Panc1 (cell line): ENCODE measurements at places on chromosomes 16 and 17. TPM values are rescaled to one million over a fixed set of nuclear protein-coding genes. Genes with fewer than 3 reads are reported as not detected.

DNA sequence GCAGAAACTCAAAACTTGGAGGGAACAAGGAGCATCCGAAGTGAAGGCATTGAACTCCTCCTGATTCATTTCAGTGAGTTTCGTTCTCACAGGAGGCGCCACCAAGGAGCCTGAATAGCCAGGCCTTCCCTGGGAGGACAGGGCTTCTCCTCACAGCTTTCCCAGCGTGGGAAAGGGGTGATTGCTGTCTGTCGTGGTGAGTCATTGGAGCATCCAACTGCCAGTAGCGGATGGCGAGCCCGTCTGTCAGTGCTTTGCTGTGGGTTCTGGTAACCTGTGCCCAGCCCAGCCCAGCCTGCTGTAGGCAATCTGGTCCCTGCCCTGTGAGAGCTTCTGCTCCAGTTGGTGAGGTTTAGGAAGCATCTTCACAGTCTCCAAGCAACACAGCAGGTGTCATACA, 28.3 kb downstream of the PLCD3 start:
- no peak overlapping the region for H3K27ac ChIP-seq
- H3K4me3 ChIP-seq = no peak overlapping the region
- H3K36me3 ChIP-seq = peaks cover 6% of the 10 kb centered on the region; the same call in 1 of the 2 replicates

TBX4 gene
- not detected for total RNA-seq

DNA sequence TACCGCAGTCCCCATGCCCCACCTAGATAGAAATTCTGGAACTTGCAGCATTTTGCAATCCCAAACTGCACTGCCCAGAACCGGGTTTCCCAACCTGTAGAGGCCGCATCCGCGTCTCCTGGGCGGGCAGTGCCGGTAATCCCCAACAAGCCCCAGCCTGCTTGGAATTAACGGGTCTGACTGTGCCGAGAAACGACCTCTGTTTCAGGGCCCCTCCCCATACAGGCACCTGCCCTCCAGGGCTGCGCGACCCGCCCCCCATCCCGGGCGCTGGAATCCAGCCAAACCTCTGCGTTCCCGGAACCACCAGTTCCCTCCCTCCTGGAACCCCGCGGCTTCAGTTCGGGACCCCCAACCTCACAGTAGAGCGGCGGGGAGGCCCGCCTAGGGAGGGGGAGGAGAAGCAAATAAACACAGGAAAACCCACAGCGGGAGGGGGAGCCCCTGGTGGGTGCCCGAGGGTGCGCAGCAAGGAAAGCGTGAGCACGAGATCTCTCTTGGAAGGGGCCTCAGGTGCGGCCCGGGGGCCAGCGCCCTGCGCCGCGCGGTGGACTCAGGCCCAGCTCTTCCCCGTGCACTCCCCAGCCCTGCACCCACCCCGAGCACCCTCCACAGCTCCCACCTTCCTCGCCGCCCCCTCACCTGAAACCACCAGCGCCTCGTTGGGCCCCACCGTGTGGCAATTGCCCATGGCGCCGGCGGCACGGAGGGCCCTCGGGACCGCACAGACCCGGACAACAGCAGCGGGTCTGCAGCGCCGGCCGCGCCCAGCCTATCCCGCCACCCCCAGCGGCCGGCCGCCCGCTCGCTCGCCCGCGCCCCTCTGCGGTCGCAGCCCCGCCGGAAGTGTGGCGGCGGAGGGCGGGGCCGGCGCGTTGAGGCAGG, at the start of gene FLOT2:
TSS of gene FLOT2 (minus strand) at position 850 of the 885 bp plus-strand sequence. CDS start at position 691, 159 bp downstream.
- H3K4me1 ChIP-seq = peaks cover 18% of the 10 kb centered on the region
- peak within 1 kb of the TSS; percentile 83 for H3K27ac ChIP-seq
- H3K36me3 ChIP-seq = no peaks in the 10 kb centered on the region; the same call in 1 of the 2 replicates

GRCh38 chr16:68475071-68475470, 26.8 kb upstream of the SMPD3 start:
- no peaks in the 10 kb centered on the region for H3K4me1 ChIP-seq
- no peaks in the 10 kb centered on the region for H3K36me3 ChIP-seq
- no peak overlapping the region for H3K27ac ChIP-seq
- no peaks in the 10 kb centered on the region for H3K27me3 ChIP-seq
- no peak for DNase-seq
- no peak overlapping the region for H3K4me3 ChIP-seq

DNA sequence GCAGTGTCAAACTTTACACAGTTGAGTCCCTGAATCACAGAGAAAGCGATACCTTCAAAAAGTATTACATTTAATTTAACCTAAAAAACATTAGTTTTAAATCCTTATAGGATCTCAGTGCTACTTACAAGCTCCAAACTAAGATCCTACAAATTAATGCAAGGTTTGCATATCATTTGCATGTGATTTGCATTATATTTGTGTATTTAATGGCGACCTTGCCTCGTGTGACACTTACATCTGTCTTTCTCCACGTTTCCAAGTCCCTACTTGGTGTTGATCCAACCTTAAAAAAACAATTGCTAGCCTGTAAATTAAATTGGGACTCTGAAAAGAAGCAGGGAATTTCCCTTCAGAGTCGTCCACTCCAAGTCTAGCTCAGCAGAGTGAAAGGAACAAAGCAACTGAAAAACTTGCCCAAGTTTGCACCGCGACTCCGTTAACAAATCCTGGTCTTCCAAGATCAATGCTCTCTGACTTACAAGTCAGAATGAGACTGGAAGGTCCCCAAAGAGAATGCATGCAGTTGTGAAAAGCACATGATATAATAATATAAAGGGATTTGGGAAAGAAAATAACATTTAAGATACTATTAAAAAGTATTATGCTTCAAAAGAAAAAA, 739 bp upstream of the FAM117A start:
- no peak for DNase-seq
- peak overlapping the region; percentile 58 for H3K27ac ChIP-seq

- H3K36me3 ChIP-seq = peaks cover 3% of the 10 kb centered on the region; the same call in 1 of the 2 replicates
- no peak overlapping the region for H3K27ac ChIP-seq
- no peaks in the 10 kb centered on the region for H3K27me3 ChIP-seq
- no peak for DNase-seq
- peaks cover 9% of the 10 kb centered on the region; the same call in 1 of the 2 replicates for H3K4me1 ChIP-seq
- H3K4me3 ChIP-seq = no peak overlapping the region
These were observed 4.8 kb downstream of the DCAKD start for GRCh38 chr17:45046537-45047125.

ADAD2 gene
- not detected for total RNA-seq

DNA sequence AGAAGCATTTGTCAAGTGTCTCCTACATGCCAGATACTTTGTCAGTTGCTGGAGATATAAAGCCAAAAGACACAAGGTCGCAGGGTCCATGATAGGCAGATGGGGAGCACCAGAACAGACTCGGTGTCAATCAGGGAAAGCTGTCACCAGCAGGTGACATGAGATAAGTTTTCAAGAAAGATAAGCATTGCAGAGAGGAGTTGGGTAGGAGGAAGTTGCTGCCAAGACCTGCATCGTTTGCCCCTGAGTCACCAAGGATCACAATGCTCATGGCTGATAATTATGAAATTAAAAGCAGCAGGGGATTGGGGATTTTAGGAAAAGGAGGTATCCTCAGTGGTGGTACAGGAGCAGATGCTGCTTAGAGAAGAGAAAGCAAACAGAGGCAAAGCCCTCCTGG, 551.1 kb upstream of the CDH11 start:
- no peak for DNase-seq
- H3K27ac ChIP-seq = no peak overlapping the region
- no peaks in the 10 kb centered on the region for H3K4me1 ChIP-seq
- no peaks in the 10 kb centered on the region for H3K36me3 ChIP-seq
- no peaks in the 10 kb centered on the region for H3K27me3 ChIP-seq

- no peak for DNase-seq
- H3K27ac ChIP-seq = no peak overlapping the region
- no peak overlapping the region for H3K4me3 ChIP-seq
- H3K36me3 ChIP-seq = no peaks in the 10 kb centered on the region
These were observed 512.4 kb downstream of the CDH13 start for GRCh38 chr16:83138976-83139690.

- no peak overlapping the region for H3K4me3 ChIP-seq
- no peak for DNase-seq
- no peaks in the 10 kb centered on the region for H3K36me3 ChIP-seq
- H3K27ac ChIP-seq = no peak overlapping the region
- peaks cover 7% of the 10 kb centered on the region for H3K4me1 ChIP-seq
- H3K27me3 ChIP-seq = no peaks in the 10 kb centered on the region; the same call in 1 of the 2 replicates
These were observed 17.8 kb downstream of the TTLL6 start for GRCh38 chr17:48799069-48799723.

DNA sequence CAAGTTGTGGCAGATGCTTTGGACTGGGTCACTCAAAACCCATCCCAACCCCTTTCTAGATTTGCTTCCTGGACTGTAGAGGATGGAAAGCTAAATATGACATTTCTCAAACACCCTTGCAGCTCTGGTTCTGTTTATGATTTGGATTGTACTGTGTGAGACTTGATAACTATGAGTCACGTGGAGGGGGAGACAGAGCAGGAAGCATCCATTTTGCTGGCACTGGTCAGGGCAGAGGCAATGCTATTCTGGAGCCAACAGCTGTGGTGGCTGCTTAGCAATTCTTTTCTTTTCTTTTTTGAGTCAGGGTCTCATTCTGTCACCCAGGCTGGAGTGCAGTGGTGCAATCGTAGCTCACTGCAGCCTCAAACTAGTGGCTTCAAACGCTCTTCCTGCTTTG, 13.6 kb upstream of the TERF2 start:
- peaks cover 58% of the 10 kb centered on the region for H3K4me1 ChIP-seq
- H3K27me3 ChIP-seq = no peaks in the 10 kb centered on the region
- H3K4me3 ChIP-seq = no peak overlapping the region
- H3K36me3 ChIP-seq = no peaks in the 10 kb centered on the region
- DNase-seq = no peak

DNA sequence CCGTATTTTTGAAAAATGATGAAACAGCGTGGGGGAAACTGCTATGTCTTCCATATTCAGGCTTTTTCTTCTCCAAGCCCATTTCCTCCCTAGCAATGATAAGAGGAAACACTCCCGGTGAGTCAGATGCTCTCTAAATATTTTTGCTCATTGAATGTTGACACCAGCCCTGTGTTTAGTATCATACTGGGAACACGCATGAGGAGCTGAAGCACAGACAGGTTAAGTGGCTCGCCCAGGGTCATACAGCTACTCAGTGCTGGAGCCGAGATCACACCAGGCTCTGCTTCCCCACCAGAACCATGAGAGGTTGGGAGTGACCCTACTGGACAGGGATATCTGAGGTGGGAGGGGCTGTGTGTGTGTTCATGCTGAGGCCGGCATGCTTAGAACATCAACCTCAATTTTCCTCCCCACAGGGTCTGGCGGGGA, 37.8 kb upstream of the ADGRG1 start:
- H3K36me3 ChIP-seq = no peaks in the 10 kb centered on the region
- peak; percentile 53 for DNase-seq

GRCh38 chr17:81583589-81584342, 31.6 kb upstream of the FAAP100 start:
- no peaks in the 10 kb centered on the region for H3K27me3 ChIP-seq
- H3K4me1 ChIP-seq = peaks cover 63% of the 10 kb centered on the region
- peak overlapping the region; percentile 100 for H3K27ac ChIP-seq
- no peak overlapping the region for H3K4me3 ChIP-seq

DNA sequence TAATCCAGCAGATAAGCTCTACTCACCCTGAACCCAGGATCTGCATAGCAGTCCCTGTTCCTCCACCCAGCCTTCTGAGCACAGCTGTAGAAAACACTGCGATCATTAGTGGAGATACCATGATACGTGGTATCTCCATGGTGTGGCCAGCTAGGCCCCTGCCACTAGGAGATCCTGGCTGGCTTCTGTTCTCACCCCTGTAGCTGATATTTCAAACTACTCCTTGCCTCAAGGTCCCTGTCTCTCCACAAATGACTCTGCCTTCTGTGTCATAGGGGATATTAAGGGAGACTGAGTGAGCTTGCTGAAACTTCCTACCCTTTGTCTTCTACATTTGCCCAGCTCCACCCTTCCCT, 44.3 kb downstream of the ERN1 start:
- DNase-seq = no peak
- no peak overlapping the region for H3K27ac ChIP-seq
- H3K27me3 ChIP-seq = no peaks in the 10 kb centered on the region

KRT14 gene
- not detected for total RNA-seq

NHLRC4 gene
- total RNA-seq = 4.0 TPM

GRCh38 chr17:80034791-80035686, 633 bp downstream of the TBC1D16 start:
- H3K4me3 ChIP-seq = peak overlapping the region; percentile 79
- peaks cover 2% of the 10 kb centered on the region; the same call in 1 of the 2 replicates for H3K36me3 ChIP-seq
- H3K27me3 ChIP-seq = no peaks in the 10 kb centered on the region
- H3K4me1 ChIP-seq = peaks cover 30% of the 10 kb centered on the region
- no peak for DNase-seq

GRCh38 chr17:5585836-5586521, 1.7 kb upstream of the NLRP1 start:
- no peak overlapping the region for H3K4me3 ChIP-seq
- no peak overlapping the region for H3K27ac ChIP-seq
- no peaks in the 10 kb centered on the region for H3K27me3 ChIP-seq
- H3K4me1 ChIP-seq = no peaks in the 10 kb centered on the region

DNA sequence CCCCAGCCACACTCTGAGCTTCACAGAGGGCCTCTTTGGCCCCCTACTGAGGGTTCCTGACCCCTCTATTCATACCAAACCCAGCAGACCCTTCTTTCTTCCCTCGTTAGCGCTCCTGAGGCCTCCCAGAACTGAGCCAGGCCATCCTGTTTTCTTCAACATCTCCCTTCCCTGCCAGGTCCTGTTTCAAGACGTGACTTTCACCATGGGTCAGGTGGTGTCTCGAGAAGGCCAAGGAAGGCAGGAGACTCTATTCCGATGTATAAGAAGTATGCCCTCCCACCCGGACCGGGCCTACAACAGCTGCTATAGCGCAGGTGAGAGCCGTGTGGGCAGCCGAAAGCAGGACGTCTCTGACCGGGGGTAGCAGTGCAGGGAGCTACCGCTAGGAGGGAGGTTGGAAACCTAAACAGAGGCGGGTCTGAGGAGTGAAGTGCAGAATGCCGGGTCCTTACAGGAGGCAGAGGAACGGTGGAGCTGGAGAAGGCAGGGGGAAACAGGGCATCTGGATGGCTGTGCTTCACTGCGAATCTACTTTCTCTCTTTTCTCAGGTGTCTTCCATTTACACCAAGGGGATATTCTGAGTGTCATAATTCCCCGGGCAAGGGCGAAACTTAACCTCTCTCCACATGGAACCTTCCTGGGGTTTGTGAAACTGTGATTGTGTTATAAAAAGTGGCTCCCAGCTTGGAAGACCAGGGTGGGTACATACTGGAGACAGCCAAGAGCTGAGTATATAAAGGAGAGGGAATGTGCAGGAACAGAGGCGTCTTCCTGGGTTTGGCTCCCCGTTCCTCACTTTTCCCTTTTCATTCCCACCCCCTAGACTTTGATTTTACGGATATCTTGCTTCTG, 1.3 kb upstream of the SENP3 start:
- peak overlapping the region; percentile 88 for H3K27ac ChIP-seq
- no peak for DNase-seq
- peaks cover 4% of the 10 kb centered on the region; the same call in 1 of the 2 replicates for H3K36me3 ChIP-seq
- H3K4me1 ChIP-seq = peaks cover 30% of the 10 kb centered on the region
- peak overlapping the region; percentile 80 for H3K4me3 ChIP-seq
- no peaks in the 10 kb centered on the region for H3K27me3 ChIP-seq

ITGAD gene
- total RNA-seq = not detected

ABCC12 gene
- not detected for total RNA-seq
